Vein endothelial cell (primary cell): ENCODE measurements at places on chromosomes 11 and 22. TPM values are rescaled to one million over a fixed set of nuclear protein-coding genes. Genes with fewer than 3 reads are reported as not detected.

POTEH gene
- not detected in 2 replicates for total RNA-seq

DEPDC5 gene
- 14.0 and 17.2 TPM in 2 replicates for total RNA-seq

OSBP gene
- 36.3 and 36.9 TPM in 2 replicates for total RNA-seq

PKDREJ gene
- not detected in 2 replicates for total RNA-seq

PIWIL4 gene
- 0.57 and 0.65 TPM in 2 replicates for total RNA-seq

CHADL gene
- 0.98 and 1.4 TPM in 2 replicates for total RNA-seq

EMID1 gene
- under 0.01 TPM in 1 of 2 replicates, not detected in the other for total RNA-seq

NPTXR gene
- 0.33 and 0.38 TPM in 2 replicates for total RNA-seq

CARD10 gene
- total RNA-seq: 34.4 and 43.8 TPM in 2 replicates

GCAT gene
- 26.1 and 28.8 TPM in 2 replicates for total RNA-seq

C11orf91 gene
- 0.33 TPM in 1 of 2 replicates, not detected in the other for total RNA-seq

SLC22A6 gene
- not detected in 2 replicates for total RNA-seq

NLRP14 gene
- 0.10 and 0.65 TPM in 2 replicates for total RNA-seq

OR8D4 gene
- not detected in 2 replicates for total RNA-seq

GAB4 gene
- total RNA-seq: not detected in 2 replicates

SCARF2 gene
- 11.0 and 16.3 TPM in 2 replicates for total RNA-seq

UPK3A gene
- not detected in 2 replicates for total RNA-seq

SYT13 gene
- total RNA-seq: not detected in 2 replicates

VSIG10L2 gene
- total RNA-seq: not detected in 2 replicates

FIBIN gene
- not detected in 2 replicates for total RNA-seq

TMEM184B gene
- 53.1 and 65.0 TPM in 2 replicates for total RNA-seq

SPDYC gene
- not detected in 2 replicates for total RNA-seq

MUC5B gene
- not detected in 2 replicates for total RNA-seq

FAM83F gene
- not detected in 2 replicates for total RNA-seq

GLYATL2 gene
- not detected in 2 replicates for total RNA-seq

SCGB1D2 gene
- not detected in 2 replicates for total RNA-seq

UBQLN3 gene
- total RNA-seq: not detected in 2 replicates

MYOD1 gene
- total RNA-seq: not detected in 2 replicates

ANO1 gene
- total RNA-seq: 0.19 TPM in 1 of 2 replicates, not detected in the other

C11orf98 gene
- total RNA-seq: 35.9 and 43.4 TPM in 2 replicates

SHANK2 gene
- 0.19 TPM in 1 of 2 replicates, not detected in the other for total RNA-seq

SNX32 gene
- total RNA-seq: 0.10 and 1.6 TPM in 2 replicates
